ENCODE measurements at places on chromosomes 6 and 20.

- no peak for DNase-seq
Measured at GRCh38 chr6:100823041-100823440, 58.1 kb downstream of the ASCC3 start.

GRCh38 chr6:122859676-122860075 lies 70.6 kb downstream of the SMPDL3A start:
- no peak for DNase-seq

- no peak for DNase-seq
Measured at GRCh38 chr6:37594895-37595294, 95.2 kb upstream of the CCDC167 start.

DNA sequence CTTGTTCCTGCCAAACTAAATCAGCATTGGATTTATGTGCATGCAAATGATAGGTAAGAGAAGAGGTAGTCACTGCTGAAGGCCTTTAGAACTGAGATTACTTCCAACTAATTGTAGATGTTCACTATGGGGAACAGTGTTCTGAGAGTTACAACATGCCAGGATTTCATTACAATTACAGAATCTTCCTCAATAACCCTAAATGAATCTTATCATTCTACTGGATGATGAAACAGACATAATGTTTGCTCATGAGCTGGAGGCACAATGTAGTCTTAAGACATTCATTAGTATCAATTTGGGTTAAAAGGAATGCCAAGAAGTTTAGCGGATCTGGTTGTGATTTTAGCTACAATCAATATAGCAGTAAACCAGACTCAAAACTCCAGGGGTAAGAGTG lies 248.9 kb upstream of the THEMIS start:
- DNase-seq: no peak

GRCh38 chr20:5061213-5061612 lies 58.5 kb downstream of the PCNA start:
- DNase-seq: no peak

DNA sequence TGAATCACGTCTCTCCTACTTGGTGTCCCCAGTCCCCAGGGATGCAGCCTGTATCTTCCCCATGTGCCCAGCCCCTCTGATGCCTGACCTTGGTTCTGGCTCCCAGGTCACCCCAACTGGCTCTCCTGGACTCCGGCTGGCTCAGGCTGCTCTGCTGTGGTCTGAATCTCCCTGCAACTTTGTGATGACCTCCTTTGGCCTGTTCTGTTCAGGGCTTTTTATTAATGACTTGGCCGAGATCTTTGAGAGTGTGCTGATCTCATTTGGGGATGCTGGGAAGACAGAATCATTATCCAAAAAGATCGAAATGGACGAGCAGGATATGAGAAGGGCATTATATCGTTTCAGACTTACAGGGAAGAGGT lies 67.4 kb downstream of the IGF2R start:
- DNase-seq: no peak

GRCh38 chr20:53220482-53221307 lies 248.5 kb downstream of the TSHZ2 start:
- no peak for DNase-seq

GRCh38 chr20:23305098-23305497 lies 45.5 kb upstream of the NXT1 start:
- DNase-seq: no peak
